Activated gamma-delta T cell (primary cell): ENCODE measurements at places on chromosomes 3 and 15.

GRCh38 chr3:106425026-106425425 lies 556.2 kb upstream of the CBLB start:
- DNase-seq = no peak

DNA sequence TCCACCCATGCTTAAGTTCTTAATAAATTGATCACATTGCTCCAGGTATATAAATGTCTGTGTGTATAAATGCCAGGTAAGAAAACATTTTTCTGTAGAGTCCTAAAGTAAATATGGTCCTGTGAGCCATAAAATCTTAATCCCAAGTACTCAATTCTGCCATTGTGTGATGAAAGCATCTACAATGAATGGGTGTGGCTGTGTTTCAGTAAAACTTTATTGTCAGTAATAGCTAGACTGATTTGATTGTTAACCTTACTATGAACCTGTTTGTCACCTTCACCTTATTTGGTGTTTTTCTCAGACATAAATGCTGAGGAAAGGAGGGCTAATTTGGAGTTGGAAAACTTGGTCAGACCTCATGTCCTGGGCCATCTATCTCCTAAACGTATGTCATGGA lies 683.5 kb upstream of the GRM7 start:
- DNase-seq = no peak

DNA sequence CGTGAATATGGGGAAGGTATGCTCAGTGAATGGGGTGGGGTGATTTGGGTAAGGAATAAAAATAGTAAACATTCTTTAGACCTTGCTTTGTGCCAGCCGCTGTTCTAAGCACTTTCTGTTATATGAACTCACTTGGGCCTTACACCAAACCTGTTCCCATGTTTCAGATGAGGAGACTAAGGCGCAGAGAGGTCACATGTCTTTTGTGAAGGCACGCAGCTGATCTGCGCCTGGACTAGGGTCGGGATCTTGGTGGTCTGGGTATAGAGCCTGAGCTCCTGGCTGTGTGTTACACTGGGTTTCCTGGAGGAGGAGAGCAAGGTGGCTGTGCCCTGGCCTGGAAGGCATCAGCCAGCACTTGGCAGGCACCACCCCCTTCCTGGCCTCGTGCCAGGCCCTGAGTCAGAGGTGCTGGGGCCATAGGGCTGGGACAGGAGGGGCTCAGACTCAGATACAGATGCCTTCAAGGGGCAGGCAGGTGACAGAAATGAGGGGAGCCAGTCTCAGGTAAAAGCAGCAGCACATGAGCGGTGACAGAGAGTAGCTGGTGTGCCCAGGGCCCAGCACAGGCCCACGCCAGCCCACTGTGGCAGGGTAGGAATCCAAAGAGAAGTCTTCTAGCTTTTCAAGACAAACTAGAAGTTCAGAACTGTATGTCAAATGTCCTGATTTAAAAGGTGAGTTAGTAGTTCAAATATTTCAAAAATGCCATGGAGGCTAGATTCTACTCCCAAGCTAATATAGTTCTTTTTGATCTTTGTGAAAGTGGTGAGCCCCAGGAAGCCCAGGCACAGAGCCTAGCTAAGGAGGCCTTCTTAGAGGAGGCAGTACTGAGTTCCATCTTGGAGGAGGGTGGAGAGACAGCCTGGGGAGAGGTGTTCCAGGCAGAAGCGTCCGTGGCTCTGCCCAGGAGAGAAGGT lies 83.1 kb downstream of the DNAJB8 start:
- no peak for DNase-seq

DNA sequence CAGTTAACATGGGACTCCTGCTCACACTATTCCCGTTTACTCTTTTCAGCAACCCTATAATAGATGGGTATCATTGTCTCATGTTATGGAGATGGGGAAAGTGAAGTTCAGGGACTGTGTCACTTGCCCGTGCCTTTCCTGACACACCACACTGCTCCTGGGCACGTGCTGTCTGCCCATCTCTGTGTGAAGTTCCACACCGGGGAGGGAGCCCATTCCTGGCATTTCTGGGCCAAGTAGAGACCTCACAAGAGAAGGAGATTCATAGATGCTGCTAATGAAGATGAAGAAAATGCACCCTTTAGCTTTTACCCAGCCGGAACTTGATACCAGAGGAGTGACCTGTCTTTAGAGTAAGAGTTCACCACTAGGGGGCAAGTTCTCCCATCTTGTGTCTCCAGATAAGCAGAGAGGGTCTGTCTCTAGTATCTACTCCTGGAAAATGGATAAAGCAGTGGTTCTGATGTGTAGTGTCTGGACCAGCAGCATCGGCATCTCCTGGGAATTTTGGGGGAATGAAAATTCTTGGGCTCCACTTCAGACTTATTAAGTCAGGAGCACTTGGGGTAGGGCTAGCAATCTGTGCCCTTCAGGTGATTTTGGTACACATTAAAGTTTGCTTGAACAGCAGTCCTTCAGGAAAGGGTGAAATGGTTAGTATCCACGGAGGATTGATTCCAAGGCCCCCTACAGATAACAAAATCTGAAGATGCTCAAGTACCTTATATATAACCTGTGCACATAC lies 2.0 kb upstream of the TOPBP1 start:
- DNase-seq = no peak

GRCh38 chr3:109297496-109297895 lies 18.8 kb downstream of the DPPA2 start:
- DNase-seq = no peak

DNA sequence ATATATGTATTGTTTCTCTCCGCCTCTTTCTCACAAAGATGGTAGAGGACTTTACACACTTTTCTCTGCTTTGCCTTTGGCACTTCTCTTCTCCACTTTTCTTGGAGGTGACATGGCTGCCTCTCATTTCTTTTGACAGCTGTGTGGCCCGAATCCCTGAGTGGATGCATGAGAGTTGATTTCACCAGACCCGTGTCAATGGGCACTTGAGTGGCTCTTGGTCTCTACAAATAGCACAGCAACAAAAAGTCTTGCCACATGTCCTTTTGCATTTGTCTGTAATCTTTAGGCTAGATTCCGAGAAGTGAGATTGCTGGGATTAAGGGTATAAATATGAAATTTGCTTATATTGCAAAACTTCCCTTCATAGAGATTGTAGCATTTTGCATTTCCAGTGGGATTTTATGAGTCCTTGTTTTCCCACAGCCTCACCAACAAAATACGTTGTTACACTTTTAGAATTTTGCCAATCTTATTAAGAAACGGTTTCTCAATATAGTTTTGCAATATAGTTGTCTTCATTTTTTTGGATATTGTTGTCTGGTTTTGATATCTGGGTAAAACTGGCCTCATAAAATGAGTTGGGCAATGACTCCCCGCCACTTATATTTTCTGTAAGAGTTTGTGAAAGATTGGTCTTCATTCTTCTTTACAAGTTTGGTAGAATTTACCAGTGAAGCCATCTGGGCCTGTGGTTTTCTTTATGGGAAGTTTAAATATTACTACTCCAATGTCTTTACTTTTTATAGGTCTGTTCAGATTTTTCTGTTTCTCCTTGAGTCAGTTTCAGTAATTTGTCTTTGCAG lies 5.2 kb upstream of the TRPM1 start:
- DNase-seq = no peak

DNA sequence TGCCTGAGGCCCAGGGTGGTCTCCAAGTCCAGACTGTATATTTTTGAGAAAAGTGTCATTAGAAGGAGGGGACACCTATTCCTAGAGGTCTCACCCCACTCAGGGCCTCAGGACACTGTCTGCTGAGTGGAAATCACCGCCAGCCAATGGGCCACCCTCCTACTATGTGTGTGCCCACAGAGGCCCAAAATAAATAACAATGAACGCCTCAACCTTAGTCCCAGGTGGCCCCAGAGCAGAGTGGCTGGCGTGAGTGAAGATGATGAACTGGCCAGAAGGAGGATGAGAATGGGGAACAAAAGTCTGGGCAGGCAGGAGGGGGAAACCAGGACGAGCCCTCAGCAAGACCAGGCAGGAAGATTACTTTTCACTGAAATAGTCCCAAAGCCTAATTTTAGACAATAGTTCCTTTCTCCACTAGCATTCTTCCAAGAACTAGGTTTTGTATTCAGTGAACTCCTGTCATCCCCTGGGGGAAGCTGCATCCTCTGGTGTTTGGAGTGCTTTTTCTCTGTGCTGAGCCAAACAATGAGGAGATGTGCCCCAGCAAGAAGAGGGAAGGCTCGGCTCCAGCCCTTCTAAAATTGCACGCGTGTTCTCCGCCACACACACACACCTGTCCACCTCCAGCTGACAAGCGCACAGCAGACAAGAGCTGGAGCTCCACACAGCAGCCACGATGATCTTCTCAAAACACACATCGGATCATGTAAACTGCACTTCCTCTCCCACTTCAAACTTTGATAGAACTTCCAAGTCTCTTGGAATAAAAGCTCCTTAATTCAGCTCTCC lies 72.2 kb downstream of the ADCY5 start:
- no peak for DNase-seq

- no peak for DNase-seq
Measured at GRCh38 chr15:50933341-50933740, 24.9 kb downstream of the AP4E1 start.

DNA sequence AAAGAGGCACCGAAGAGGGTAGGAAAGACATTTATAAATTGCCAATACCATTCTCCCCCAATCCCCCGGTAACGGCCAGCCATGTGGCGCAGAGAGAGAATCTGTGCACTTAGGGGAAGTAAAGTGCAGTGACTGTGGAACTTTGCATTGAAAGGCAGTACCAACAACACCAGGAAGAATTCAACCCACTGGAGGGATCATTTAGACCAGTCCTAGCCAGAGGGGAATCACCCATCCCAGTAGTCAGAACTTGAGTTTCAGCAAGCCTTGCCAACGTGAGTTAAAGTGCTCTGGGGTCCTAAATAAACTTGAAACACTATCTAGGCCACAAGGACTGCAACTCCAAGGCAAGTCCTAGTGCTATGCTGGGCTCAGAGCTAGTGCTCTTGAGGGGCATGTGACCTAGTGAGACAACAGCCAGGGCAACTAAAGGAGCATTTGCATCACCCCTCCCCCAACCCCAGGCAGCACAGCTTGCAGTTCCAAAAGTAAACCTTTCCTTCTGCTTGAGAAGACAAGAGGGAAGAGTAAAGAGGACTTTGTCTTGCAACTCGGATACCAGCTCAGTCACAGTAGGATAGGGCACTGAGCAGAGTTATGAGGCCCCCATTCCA lies 15.0 kb downstream of the CEP70 start:
- no peak for DNase-seq

DNA sequence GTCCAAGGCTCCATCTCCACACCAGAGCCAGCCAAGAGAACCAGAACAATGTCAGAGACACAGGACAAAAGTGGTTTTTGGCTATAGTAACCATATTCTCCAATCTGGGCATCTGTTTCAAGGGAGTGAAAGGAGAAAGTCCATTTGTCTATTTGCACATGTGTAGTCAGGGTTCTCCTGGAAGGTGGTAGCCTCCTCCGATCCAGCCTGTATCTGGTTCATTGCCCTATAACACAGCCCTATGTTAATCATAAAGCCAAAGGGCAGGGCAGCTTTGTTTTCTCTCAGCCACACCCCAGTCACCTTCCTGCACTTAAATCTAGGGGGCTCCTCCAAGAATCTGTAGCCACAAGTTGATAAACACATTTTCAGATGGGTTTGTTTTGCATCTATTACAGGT lies 128.1 kb upstream of the ADPGK start:
- DNase-seq = no peak

DNA sequence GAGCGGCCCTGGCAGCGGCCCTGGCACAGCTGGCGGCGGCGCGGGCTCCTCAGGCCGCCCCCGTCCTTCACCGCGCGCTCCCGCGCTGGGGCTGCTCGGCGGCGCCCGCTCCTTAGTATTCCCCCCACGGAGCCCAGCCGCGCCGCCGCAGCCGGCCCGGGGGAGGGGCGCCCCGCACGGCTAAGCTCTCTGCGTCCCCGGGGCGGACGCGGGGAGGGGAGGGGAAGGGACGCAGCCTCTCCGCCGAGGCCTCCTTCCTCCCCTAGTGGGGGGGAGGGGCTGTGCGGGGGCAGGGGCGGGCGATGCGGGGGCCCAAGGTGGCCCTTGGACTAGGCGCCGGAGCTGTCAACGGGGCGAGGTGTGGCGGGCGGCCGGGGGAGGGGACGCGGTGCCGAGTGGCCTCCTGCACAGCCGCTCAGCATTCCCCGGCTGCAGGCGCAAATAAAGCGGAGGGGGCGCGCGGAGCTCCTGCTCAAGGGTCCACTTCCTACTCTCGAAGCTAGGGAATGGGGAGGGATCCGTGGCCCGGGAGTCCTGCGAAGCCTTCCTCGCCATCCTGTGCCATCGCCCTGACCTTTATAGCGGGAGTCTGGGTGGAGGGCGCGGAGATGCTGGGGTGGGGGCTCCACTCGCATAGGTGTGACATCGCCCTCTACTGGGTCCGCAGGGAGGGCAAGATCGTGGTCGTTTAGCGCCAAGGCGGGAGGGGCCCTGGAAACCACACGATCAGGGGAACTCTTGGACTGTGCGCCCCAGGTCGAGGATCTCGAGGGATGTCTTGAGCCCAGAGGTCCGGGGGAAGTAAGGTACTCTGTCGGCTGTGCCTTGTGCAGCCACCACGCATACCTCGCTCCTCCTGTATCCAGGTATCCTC lies 22.2 kb downstream of the EPHB3 start:
- DNase-seq = no peak

GRCh38 chr3:37546876-37547275 lies 314.8 kb upstream of the CTDSPL start:
- DNase-seq = no peak

DNA sequence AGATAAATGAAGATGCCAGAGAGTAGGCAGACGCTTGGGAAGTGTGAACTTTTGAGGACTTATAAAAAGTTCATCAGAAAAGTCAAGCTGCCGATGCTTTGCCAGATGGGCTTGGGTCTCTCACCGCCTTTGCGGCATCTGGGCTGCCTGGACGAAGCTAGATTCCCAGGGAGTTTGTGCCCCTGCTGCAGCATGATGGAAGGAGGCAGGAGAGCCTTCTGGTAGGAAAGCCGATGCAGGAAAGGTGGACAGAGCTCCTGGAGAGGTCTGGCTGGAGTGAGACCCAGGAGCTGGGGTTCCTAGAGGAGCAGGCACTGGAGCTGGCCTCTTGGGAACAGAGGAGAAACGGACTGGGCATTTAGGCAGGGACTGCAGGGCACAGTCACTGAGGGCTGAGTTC lies 51.9 kb upstream of the ATP2B2 start:
- DNase-seq = no peak

GRCh38 chr3:171703144-171703543 lies 107.1 kb downstream of the PLD1 start:
- DNase-seq = no peak

DNA sequence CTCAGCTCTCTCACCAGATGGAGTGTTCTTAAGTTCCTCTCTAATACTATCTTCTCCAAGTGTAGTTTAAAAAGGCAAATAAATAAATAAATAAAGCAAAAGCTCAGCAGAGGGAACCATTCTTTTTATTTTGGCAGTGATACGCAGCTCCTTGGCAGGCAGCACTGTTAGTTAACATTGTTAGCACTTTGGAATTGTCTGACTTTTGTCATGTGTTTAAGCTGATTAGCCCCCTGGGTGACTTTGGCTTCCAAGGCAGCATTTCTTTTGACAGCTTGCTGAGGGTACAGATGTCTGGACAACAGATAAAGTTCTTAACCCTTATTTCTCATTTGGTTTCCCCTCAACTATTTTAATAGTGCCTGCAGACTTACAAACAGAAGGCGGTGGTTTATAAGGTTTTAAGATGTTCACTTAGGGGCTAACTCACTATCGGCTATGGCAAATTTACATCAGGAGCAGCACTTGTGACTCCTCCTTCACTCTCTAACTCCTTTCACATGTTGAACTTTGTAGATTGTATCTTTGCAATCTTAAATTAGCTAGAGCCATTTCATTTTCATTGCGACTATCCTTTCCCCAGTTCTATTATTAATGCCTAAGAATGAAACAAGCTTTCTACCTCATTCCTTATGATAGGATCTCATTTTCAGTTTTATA lies 213.4 kb downstream of the ZBBX start:
- DNase-seq = no peak
